ENCODE measurements at places on chromosomes 12 and 14. TPM values are rescaled to one million over a fixed set of nuclear protein-coding genes. Genes with fewer than 3 reads are reported as not detected.

DIO2 gene
- total RNA-seq: 0.26 TPM

CD163L1 gene
- 3.5 TPM for total RNA-seq

DNA sequence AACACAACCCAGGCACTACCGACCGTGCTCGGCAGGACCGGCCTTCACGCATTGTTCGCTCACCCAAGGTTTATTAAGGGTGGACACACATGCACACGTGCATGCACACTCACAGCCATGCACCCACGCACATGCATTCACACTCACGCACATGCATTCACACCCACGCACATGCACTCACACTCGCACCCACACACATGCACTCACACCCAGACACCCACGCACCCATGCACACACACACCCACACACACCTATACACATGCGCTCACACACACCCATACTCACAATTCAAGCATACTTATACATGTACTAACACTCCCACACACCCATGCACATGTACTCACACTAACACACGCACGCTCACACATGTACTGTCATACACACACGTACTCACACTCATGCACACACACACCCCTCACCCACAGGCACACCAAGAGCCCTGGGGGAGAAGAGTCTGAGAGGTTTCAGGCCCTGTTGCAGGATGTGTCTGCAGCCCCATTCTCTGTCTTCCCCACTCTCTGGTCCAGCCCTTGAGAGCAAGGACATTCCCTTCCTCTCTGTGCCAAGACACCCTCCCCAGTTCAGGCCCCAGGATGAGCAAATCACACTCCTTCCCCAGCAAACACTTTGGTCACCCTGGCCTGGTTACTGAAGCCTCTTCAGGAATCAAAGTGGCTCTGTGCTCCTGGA, 49.4 kb upstream of the BCL11B start:
- DNase-seq: no peak
- no peaks in the 10 kb centered on the region for H3K27me3 ChIP-seq
- peaks cover 6% of the 10 kb centered on the region for H3K4me1 ChIP-seq
- H3K36me3 ChIP-seq: no peaks in the 10 kb centered on the region
- no peak overlapping the region for H3K4me3 ChIP-seq

DNA sequence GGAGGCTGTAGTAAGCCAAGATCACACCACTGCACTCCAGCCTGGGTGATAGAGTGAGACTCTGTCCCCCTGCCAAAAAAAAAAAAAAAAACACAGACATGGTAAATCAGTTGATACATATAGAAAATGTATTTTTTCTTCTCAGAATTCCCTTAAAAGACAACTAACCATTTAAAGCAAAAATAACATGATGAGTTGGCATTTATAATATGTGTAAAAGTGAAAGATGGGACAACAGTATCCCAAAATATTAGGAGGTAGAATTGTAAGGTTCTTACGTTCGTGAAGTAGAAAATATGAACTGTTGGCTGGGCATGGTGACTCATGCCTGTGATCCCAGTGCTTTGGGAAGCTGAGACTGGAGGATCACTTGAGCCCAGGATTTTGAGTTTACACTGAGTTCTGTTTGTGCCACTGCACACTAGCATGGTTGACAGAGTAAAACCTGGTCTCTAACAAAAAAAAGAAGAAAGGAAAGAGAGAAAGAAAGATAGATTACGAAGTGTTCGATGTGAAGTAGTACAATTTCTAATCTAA, 296.7 kb downstream of the FBXL14 start:
- H3K36me3 ChIP-seq: peaks cover 38% of the 10 kb centered on the region
- no peak overlapping the region for H3K4me3 ChIP-seq
- no peaks in the 10 kb centered on the region for H3K27me3 ChIP-seq
- no peak for DNase-seq
- no peaks in the 10 kb centered on the region for H3K4me1 ChIP-seq
- H3K27ac ChIP-seq: no peak overlapping the region

DNA sequence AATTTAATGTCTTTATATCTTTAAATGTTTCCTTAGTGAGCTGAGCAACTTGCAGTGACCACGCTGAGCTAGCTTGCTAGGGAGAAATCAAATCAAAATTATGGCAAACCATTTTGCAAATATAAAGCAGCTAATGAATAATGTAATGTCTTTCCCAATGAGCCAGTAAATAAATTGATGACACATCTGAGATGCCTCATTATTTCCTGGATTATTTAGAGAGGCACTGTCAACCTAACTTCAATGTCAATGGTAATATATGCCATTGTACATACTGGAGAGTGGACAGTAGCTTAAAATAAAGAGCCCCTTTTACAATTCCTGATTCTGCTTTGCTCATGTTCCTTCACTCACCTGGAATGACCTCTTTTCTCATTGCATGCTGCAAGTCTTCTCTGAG, 182.6 kb downstream of the PHLDA1 start:
- H3K27me3 ChIP-seq: no peaks in the 10 kb centered on the region
- peaks cover 25% of the 10 kb centered on the region for H3K4me1 ChIP-seq
- H3K27ac ChIP-seq: no peak overlapping the region
- DNase-seq: no peak

DNA sequence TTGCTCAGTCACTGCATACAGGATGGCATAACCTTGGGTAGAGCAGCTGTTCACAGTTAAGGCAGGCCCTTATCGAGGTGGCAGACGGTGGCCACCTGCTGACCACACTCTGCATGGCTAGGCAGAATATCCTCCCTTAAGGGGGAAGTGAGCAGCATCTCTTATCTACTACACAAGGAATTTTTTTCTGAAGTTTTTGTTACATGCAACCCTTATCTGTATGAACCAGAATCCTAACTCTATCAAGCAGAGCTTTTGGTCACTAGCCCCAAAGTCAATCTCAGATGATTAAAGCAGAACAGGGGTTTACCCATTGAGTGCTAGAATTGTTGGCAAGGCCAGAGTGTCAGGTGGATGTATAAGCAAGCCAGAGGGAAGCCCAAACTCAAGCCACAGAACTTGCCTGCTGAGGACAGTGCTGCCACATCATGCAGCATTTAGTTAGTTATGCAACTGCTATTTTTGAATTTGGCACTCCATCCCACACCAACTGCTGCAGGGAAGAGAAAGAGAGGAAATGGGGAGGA, 192.8 kb downstream of the TBX5 start:
- no peaks in the 10 kb centered on the region for H3K36me3 ChIP-seq
- H3K4me3 ChIP-seq: no peak overlapping the region
- H3K27ac ChIP-seq: no peak overlapping the region
- peaks cover 51% of the 10 kb centered on the region for H3K27me3 ChIP-seq

DNA sequence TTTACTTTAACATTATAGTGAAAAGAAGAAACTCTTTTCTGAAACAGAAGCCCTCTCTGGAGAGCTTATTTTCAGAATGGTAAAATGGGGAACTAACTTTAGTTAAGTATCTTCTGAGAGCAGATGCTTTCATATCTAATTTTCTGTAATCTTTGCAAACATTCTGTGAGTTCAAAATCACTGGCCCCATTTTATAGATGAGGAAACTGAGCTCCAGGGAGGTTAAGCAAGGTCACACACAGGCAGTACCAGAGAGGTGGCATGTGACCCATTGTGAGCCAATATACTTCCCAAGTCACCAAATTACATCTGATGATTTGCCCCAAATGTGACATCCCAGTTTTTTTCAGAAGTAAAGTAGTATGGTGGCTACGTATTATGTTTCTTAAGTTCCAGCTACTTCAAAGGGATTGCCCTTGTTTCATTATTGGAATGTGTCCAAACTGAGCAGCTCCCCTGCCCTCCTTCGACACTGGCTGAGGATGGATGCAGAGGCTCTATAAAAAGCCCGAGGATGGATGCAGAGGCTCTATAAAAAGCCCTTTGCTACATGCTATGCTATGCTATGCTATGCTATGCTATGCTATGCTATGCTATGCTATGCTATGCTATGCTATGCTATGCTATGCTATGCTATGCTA, 36.2 kb upstream of the NUDT4 start:
- no peak for DNase-seq
- peaks cover 11% of the 10 kb centered on the region for H3K4me1 ChIP-seq
- H3K27ac ChIP-seq: no peak overlapping the region
- no peaks in the 10 kb centered on the region for H3K36me3 ChIP-seq
